ENCODE measurements at places on chromosomes 2 and 18.

GRCh38 chr2:7432436-7432835 is 515.2 kb downstream of the RNF144A start:
- DNase-seq = no peak

GRCh38 chr2:94622113-94622618 is 249.1 kb upstream of the TEKT4 start:
- no peak for DNase-seq

GRCh38 chr2:48728840-48729239 is 26.7 kb downstream of the LHCGR start:
- no peak for DNase-seq

- no peak for DNase-seq
These were observed 14.6 kb downstream of the ASAP2 start for GRCh38 chr2:9221223-9221622.

DNA sequence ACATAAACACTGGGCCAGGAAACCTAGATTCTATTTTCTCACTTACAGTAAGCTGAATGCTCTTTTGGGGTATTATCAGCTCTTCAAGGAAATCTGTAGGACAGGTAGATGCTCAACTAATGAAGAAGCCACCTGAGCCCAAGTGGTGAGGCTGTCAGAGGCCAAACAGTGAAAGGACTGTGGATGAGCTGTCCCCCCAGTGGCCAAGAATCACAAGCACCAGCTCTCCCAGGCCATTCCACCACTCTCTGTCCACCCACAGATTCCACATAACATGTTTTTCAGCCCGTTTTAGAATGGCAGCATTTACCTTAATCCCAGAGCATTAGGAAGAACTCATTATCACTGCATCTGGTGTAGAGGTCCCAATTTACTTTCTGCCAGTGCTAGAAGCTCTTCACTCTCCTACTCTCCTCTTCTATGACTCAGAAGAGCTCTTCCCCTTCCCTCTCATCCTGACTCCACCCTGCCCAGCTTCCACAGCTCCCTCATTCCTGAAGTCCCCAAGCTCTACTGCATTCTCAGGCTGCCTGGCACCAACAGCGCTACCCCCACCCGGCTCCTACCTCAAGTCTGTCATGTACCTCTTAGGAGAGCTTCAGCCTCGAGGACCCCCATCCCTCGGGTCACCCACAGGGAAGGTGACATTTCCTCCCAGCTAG is 43.8 kb upstream of the GORASP2 start:
- no peak for DNase-seq

DNA sequence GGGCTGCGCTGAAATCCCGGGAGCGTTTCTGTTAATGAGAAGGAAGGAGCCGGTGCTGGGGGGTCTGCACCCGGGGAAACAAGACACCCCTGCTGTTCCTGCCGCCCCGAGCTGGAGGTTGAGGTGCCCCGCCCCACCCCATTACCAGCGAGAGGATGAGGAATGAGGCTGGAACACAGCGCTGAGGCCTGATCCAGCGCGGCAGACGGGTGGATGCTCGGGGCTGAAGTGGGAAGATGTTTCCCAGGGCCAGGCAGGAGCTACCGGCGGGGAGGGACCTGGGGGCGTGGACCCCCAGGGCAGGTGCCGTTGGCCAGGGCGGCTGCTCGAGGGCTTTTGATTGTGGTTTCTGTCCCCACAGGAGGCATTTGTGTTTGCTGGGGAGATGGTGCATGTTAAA is 134.3 kb upstream of the CTDP1 start:
- no peak for DNase-seq

GRCh38 chr2:236223675-236224074 is 40.5 kb downstream of the ASB18 start:
- no peak for DNase-seq

DNA sequence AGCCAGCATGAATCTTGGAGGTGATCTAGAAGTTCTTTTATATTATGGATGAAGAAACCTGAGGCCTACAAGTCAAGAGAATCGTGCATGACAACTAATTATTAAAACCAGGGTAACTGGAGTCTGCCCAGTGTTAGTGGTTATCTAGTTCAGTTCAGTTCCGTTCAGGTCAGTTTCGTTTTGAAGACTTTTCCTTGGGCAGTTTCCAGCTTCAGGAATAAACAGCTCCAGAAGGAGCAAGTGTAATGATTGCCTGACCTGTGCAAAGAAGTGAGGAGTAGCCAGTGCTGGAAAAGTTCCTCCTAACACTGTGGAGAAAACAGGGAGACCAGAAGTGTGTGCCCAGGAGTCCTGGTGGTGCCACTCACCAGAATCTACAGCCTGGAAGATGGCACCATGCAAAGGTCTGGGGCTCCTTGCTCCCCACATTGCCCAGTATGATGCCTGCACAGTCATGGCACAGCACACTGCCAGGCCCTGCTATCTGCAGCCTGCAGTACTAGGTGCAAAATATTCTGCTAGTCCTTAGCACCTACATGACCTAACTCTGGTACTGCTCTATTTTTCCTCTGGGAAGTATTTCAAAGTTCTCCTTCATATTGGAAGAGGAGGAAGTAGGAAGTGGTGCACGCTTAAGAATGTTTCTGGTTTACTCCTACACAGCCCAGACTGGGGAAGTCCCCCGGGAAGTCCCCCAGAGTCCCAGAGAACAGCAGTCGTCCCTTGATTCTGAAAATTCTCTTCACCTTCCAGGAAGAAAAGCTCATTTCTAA is 65.8 kb downstream of the SUMO1 start:
- no peak for DNase-seq

GRCh38 chr18:43277164-43277600 is at the start of gene SYT4:
SYT4 (minus strand) TSS chr18:43277490; CDS start chr18:43277281, 209 bp downstream.
- no peak for DNase-seq

GRCh38 chr2:65096948-65097347 is 33.0 kb downstream of the RAB1A start:
- no peak for DNase-seq

GRCh38 chr2:138028538-138028937 is 64.3 kb downstream of the HNMT start:
- DNase-seq = peak; percentile 27

DNA sequence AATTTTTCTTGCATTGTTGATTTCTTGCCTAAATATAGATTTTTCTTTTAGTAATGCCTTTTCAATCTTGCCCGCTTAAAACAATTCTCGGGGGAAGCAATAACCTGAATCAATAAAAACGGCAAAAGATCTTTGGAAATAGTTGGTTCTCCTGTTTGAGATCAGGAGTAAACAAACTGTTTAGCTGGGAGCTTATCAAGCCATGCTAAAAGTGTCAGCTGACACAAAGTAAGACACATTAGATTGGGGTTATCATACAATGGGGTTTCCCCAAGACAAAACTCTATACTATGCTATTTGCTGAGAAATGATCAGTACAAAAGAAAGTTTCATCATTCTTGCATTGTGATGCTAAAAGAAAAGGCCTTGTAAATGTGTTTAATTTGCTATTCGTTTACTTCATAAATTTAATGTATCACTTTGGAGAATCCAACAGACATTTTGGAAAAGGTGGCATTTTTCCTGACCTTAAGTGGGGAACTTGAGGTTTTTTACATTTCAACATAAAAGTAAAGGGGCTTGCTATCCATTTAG is 46.5 kb downstream of the ATIC start:
- DNase-seq = no peak

- DNase-seq = no peak
These were observed 27.3 kb upstream of the TNP1 start for GRCh38 chr2:216887138-216887537.

DNA sequence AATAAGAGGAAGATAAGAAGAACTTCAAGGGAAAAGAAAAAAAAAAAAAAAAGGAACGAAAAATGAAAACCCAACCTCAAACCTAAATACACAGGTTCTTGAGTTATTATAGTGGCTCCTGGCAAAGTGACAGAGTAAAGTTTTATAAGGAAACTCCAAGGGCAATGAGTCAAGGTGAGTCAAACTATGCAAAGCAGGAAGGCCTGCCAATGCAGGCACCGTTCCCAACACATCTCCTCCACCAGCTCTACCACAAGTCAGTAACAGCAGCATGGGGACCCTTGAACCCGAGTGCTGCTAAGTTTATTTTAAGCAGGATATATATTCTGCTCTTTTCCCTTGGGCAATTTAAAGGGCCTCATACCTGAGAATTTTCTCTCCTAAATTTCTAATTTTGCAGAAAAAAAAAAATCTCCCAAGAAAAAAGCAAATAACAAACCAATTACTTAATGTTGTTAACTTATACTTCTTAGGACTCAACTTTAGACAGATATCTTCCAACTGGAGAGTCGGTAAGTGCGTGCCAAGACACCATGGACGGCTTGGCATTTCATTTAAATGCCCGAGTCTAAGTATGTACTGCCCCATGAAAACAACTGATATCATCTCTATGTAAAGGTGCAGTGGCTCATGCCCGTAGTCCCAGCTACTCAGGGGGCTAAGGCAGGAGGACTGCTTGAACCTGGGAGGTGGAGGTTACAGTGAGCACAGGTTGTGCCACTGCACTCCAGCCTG is 75.7 kb upstream of the TFCP2L1 start:
- no peak for DNase-seq

GRCh38 chr2:241432824-241433448 is 75.4 kb downstream of the STK25 start:
- no peak for DNase-seq

GRCh38 chr18:38459131-38459994 is 893.8 kb upstream of the CELF4 start:
- no peak for DNase-seq

DNA sequence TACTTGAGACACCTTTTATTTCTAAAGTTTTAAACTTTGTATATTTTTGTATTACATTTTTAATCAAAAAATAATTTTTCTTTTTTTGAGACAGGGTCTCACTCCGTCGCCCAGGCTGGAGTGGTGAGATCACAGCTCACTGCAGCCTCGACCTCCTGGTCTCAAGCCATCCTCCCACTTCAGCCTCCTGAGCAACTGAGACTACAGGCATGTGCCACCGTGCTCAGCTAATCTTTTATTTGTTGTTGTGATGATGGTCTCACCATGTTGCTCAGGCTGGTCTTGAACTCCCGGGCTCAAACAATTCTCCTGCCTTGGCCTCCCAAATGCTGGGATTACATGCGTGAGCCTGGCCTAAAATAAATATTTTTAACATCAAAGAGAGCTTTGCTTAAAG is 218.7 kb upstream of the SH3BP4 start:
- no peak for DNase-seq

DNA sequence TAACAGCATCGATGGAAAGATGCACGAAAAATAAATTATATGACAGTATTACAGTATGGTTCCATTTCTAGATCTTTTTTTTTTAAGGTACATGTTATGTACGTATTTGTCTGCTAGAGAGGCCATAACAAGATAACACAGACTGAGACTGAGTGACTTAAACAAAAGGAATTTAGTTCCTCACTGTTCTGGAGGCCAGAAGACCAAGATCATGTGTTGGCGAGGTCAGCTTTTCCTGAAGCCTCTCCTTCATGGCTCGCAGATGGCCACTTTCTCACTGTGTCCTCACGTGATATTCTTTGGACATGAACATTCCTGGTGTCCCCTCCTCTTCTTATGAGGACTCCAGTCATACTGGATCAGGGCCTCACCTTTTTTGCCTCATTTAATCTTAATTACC is 177.4 kb downstream of the CAPN13 start:
- DNase-seq = no peak

DNA sequence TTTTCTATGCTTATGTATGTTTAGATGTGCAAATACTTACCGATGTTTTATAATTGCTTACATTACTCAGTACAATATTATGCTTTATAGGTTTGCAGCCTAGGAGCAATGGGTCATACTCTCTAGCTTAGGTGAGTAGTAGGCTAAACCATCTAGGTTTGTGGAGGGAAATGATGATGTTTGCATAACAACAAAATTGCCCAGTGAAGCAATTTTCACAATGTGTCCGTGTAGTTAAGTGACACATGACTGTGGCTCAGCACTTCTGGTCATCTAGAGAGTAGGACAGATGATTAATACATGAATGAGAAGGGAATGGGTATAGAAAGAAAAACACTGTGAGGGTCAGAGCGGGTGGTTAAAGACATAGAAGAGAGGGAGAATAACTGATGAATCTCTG is 2116.2 kb upstream of the PIK3C3 start:
- no peak for DNase-seq

Measured in CD4-positive, alpha-beta T cell treated with Interferon alpha-2 for 1 hour (primary cell).